Activated naive CD4-positive, alpha-beta T cell treated with anti-CD3 and anti-CD28 coated beads, Interleukin-2, amount 50 U/mL, for 72 hours (primary cell): ENCODE measurements at places on chromosomes 13 and 19. TPM values are rescaled to one million over a fixed set of nuclear protein-coding genes. Genes with fewer than 3 reads are reported as not detected.

- no peak for DNase-seq
Measured at GRCh38 chr19:17831419-17831888, 10.1 kb upstream of the INSL3 start.

GRCh38 chr13:102869948-102870676, 24.3 kb downstream of the ERCC5 start:
- DNase-seq = no peak

- DNase-seq = no peak
Measured at GRCh38 chr13:33116321-33117010, 100.2 kb downstream of the KL start.

GRCh38 chr13:71814806-71815360, 52.1 kb downstream of the DACH1 start:
- DNase-seq = no peak

DNA sequence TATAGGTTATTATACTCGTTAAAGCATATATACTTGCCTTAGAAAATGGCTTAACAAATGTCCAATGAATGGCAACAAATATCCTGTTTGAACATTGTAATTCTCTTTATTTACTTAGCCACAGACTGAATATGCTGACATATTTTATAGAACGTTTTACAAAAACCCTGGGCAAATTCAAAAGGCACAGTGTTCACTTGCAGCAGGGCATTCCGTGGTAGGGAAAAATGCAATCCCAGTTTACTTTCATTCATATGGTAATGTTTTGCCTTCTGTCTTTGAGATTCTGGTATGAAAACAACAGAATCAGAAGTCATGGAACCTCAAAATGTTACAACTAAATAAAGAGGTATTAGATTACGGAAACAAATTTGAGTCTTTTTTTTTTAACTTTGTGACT, 56.2 kb upstream of the MYCBP2 start:
- DNase-seq = no peak

DNA sequence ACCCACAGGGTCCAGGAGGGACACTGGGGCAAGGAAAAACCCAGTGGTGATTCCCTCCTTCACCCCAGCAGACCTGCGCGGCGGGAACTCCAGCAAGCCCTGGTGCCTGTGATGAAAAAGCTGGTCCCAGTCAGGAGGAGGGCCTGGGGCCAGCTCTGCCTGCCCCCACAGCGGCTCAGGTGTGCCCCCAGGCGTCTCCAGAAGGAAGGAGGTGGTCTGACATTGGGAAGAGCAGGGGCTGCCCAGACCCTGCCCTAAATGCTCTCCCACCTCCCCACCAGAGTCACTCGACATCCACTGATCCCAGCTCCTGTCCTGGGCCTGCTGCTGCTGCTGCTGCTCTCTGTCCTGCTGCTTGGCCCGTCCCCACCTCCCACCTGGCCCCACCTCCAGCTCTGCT, 6.2 kb downstream of the PTH2 start:
- DNase-seq = no peak

DNA sequence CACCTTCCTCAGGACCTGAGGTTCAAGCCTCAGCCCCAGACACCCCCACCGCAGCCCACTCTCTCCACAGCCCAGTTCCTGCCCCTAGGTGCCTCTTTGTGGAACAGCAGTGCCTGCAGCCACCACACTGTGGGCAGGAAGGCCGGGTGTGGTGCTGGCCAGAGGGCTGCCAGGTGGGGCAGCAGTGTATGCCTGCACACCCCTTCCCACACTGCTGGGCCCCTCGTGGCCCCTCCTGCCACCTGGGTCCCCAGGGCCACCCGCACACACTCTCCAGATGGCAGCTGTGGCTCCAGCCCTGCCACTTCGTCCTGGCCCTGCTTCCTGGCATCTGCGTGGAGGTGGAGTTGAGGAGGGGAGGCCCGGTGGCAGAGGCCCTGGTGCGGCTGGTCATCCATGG, 35.1 kb downstream of the HPN start:
- no peak for DNase-seq

DNA sequence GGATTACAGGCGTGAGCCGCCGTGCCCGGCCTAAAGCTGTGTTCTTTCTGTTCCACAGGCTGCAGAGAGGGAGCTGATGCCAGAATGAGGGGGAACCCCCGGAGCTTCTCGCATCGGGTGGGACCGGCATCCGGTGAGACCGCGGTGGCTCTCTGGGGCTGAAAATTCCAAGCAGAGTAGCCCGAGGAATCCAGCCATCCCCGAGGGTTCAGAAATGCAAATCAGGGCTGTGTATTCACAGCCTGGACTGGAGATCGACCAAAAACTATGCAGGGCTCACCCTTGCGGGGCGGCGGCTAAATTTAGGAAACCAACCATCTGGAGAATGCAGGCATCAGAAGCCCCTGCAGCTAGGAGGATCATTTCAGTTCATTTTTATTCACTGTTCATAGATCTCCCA, 99.2 kb downstream of the GNG7 start:
- peak; percentile 23 for DNase-seq

- DNase-seq = no peak
Measured at GRCh38 chr13:53112522-53112921, 83.9 kb downstream of the OLFM4 start.

DNA sequence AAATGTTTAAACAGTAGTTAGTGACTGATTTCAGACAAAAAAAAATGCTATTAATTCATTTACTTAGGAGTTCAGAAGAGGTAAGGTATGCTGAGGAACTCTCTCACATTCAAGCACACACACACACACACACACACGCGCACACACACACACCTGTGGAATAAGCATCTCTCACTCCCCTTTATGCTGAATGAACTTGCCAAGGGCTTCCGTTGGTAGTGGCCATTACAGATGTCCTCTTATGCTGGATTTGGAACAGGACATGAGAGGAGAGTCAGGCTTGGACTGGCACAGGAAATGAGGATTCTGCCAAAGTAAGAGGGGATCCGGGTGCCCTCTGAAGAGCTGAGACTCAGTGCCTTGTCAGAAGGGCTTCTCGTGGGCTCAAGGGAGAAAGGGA, 463.4 kb upstream of the MIR17HG start:
- DNase-seq = no peak

GRCh38 chr19:7831452-7831851, 1.4 kb downstream of the EVI5L start:
- DNase-seq = no peak

- no peak for DNase-seq
Measured at GRCh38 chr13:110161112-110161882, 145.7 kb downstream of the COL4A1 start.

DNA sequence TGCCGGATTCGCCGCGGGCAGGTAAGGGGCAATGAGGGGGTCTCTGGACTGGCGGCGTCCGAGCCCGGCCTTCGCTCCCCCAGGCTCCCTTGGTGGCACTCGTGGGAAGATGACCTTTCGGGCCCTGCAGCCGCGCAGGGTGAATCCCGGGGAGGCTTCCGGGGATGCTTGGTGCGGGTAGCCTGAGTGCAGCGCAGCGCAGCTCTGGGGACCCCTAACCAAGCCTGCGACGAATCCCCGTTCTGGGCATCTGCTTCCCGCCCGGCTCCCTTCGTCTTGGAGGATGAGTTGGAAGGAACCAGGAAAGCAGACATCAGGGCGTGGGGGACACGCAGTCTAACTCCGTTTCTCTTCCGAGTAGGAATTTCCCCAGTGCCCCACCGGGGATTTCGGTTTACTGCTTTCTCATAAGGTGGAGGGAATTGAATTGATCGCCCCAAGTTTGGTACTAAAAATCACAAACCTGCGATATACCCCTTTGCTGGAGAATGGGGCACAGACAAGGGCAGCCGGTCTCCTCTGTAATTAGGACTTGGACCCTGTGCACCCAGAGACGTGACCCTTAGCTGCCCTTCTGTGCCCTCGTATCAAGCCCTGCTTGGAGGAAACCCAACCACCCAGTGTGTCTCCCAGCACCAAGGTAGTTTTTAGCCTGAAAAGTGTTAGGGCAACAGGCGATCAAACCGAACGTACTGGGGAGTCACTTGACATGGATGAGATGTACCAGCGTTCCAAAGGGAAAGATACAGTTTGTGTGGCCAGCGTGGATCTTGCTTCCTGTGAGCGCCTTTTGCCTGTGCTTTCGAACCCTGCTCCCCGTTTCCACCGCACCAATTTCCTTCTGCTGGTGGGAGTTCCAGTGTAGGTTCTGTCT, 1.0 kb downstream of the GPC5 start:
- DNase-seq = no peak

DNA sequence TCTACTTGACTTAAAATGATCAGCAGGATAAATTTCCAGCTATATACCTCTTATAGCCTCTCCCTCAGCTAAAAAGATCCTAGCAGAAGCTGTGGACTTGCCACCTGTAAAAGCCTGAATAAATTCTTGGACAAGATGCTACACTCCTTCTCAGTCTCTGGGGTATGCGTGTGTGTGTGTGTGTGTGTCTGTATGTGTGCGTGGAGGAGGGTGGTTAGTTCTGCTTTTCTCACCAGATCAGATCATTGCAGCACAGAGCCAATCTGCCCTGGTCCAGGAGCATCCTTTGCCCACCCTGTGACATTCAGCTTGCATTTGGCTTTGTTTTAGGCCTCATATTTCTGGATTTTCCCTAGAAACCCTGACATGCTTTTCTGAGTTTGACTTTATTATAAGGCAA, 438.3 kb downstream of the RFC3 start:
- DNase-seq = no peak

DNA sequence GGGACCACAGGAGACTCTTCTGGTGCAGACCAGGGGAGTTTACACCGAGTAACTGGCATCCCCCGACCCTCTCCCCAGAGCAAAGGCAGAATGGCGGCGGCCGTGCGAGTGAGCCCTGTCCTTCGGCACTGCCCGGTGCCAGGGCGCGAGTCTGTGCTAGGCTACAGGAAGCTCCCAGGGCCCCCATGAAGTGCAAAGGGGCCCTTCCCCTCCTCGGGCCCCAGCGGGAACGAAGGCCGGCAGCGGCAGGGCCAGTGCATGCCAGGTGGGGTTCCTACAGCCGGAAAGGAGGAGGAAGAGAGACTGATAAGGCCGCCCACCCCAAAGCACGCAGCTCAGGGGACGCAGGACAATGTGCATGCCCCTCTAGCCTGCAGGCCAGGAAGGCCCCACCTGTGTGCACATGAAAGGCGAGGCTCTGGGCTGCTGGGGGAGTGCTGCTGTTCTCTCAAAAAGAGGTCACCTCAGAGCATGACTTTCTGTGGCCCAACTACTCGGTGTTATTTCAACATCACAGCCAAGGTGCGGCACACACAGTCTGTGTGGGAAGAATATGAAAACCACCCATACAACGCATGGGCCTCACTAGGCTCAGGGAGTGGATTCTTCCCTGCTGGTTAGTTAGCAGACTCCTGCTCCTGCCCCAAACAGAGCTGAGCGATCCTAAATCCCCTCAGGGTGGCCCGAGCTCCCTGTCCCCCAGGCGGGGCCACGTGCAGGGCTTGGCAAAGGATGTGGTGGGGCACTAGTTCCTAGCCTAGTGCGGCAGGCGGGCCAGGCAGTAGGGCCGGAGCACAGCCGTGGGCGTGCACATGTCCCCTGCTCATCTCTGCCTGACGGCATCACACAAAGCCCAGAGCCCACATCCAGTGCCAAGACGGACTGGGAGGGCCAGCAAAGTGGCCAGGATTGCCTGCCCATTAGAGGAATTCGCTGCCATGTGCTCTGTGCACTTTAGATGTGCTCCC, 28.4 kb upstream of the TIMM44 start:
- DNase-seq = no peak

DNA sequence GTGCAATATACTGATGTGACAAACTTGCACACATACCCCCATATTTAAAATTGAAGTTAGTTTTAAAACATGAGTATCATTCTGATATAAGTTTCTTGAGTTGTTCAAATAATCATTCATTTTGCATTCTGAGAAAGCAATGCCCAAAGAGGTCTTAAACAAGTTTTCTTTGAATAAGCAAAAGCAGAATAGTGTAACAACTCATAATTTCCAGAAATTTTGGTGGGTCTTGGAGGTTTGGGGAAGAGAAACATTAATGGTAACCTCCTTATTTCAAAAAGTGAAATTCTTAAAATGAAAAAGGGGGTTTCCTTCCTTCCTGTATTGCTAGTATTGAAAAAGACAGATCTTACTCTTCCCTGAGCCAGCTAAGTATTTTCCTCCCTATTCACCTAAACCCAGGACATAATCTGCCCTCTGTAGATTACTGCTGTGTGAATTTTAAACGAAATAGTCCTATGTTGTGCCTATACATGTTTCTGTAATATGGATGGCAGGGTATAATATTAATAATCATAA, 30.4 kb downstream of the SLC25A15 start:
- DNase-seq = no peak

GRCh38 chr13:113152984-113153809, 5.3 kb upstream of the PROZ start:
- no peak for DNase-seq

DNA sequence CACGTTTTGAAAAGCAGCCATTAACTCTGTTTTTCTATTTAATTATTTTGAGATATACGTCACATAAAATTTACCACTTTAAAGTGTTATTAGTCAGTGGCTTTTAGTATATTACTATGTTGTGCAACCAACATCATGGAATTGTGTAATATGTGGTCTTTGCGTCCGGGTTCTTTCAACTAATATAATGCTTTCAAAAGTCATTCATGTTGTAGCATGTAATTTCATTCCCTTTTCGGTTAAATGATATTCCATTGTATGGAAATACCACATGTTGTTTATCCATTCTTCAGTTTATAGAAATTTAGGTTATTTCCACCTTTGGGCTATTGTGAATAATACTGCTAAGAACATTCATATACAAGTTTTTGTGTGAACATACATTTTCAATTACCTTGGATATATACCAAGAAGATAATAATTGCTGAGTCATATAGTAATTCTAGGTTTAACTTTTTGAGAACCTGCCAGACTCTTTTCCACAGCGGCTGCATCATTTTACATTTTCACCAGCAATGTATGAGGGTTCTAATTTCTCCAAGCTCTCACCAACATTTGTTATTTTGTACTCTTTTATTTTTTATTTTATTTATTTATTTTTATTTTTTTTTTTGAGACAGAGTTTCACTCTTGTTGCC, 28.1 kb upstream of the CLDN10 start:
- DNase-seq = no peak

- DNase-seq = no peak
Measured at GRCh38 chr13:80168089-80168850, 172.7 kb downstream of the SPRY2 start.

DNA sequence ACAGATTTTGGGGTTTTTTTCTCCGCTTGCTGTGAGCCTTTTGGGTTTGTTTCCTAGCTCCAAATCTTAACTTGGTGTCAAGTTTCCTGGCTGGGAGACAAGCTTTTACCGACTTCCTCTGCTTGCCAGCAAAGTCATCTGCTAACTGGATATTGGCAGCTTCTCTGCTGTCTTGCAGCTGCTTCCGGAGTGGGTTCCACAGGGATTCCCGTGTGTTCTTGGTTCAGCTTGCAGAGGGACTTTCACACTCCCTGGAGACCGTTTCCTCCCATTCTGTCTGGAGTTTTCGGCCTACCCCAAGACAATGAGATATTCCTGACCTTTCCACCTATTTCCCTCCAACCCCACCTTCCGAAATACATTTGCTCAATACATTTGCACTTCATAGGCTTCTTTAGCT, 2.2 kb upstream of the COLGALT1 start:
- DNase-seq = no peak

The TMEM59L gene
- not detected for total RNA-seq

The KRTDAP gene
- not detected for total RNA-seq

The KLK2 gene
- total RNA-seq = 1.5 TPM

The IGSF23 gene
- not detected for total RNA-seq

The TNFSF13B gene
- 6.6 TPM for total RNA-seq

The CYP4F22 gene
- total RNA-seq = not detected

The ZNF234 gene
- 9.3 TPM for total RNA-seq

The NPAS1 gene
- 0.58 TPM for total RNA-seq

The LHFPL6 gene
- total RNA-seq = 2.8 TPM
